ENCODE measurements at places on chromosomes 2 and 18. TPM values are rescaled to one million over a fixed set of nuclear protein-coding genes. Genes with fewer than 3 reads are reported as not detected.

DNA sequence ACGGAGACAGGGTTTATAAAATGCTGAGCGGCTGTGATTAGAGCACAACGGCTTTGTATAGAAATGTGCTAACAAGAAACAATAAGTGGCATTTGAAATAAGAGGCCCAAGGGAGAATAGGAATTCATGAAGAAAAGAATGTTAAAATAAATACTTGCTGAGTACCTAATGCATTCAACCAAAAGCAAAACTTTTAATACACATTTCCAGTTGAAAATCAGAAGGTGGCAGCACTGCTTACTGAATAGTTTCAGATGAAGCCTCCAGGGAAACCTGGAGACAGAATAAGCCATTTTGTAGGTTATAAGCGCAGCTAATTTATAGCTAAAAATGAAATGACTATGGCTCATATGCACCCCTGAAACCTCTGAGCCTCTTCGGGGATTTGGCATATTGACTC is 286.6 kb downstream of the DPP10 start:
- no peaks in the 10 kb centered on the region for H3K27me3 ChIP-seq
- no peaks in the 10 kb centered on the region for H3K4me1 ChIP-seq
- DNase-seq = no peak
- H3K36me3 ChIP-seq = no peaks in the 10 kb centered on the region

GRCh38 chr2:29558097-29558496 is 363.3 kb downstream of the ALK start:
- no peaks in the 10 kb centered on the region for H3K4me1 ChIP-seq
- DNase-seq = no peak
- no peak overlapping the region for H3K4me3 ChIP-seq
- no peaks in the 10 kb centered on the region for H3K36me3 ChIP-seq
- no peak overlapping the region for H3K27ac ChIP-seq
- H3K27me3 ChIP-seq = no peaks in the 10 kb centered on the region

DNA sequence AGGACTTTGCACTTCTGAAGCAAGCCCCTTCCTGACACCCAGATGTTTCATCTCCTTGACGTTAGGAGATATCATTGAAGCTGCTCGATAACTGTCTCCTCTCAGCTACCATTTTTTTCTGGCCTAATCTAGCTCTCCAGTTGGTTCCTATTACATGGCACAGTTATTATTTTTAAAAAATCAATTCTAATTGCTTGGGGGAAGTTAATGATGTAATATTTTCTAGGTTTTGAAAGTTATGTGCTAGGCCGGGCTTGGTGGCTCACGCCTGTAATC is 22.5 kb upstream of the RAB31 start:
- H3K4me3 ChIP-seq = no peak overlapping the region
- no peaks in the 10 kb centered on the region for H3K27me3 ChIP-seq
- DNase-seq = no peak
- no peaks in the 10 kb centered on the region for H3K36me3 ChIP-seq
- H3K4me1 ChIP-seq = peaks cover 27% of the 10 kb centered on the region
- H3K27ac ChIP-seq = peak overlapping the region; percentile 77

DNA sequence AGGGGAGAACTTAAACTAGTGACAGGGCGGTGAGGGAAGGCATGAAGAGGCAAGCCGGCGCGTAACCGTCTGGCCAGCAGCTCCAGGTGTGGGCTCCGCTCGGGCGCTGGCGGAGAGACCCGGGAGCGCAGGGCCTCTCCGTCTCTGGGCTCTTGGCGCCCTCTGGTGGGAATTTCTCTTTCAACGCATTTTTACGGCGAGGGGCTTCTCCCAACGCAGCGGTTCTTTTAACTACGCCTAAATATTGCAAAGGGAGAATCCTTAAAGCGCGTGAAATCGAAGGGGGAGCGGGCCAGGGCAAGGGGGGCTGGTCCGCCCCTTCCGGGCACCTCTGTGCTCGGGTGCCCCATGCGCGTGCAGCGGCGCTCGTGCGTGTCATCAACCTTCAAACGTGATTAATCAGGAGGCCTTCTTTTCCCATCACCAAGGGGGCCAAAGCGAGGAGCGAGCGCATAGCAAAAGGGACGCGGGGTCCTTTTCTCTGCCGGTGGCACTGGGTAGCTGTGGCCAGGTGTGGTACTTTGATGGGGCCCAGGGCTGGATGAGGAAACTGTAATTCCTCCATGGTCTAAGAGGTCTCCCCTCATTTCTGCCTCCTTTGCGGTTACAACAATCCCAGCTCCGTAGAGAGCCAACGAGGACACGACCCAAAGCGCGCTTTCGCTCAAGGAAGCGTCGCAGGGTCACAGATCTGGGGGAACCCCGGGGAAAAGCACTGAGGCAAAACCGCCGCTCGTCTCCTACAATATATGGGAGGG is 762 bp upstream of the GAD1 start:
- no peak for DNase-seq
- no peaks in the 10 kb centered on the region for H3K36me3 ChIP-seq
- H3K27me3 ChIP-seq = peaks cover 52% of the 10 kb centered on the region
- H3K27ac ChIP-seq = no peak overlapping the region
- peak overlapping the region; percentile 41 for H3K4me3 ChIP-seq

GRCh38 chr2:58649756-58650155 is 408.6 kb upstream of the FANCL start:
- no peaks in the 10 kb centered on the region for H3K36me3 ChIP-seq
- H3K4me3 ChIP-seq = no peak overlapping the region
- H3K4me1 ChIP-seq = no peaks in the 10 kb centered on the region

DNA sequence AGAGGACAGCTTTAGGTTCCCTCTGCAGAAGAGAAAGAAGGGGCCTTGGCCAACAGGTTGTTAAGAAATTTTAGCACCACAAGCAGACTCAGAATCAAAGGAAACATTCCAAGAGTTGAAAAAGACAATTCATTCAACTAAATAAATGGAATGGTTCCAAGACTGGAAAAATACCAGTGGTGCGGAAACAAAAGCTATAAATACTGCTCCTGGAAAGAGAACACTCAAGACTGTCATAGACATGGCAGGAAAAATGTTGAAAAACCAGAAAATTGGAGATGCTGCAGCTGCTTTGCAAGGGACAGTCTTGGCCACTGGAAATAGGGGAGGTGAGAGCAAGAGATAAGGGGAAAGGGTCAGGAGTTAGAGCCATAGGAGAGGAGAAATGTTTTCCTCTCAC is 312.7 kb upstream of the CYRIA start:
- H3K36me3 ChIP-seq = no peaks in the 10 kb centered on the region
- no peak overlapping the region for H3K4me3 ChIP-seq
- H3K4me1 ChIP-seq = no peaks in the 10 kb centered on the region
- no peaks in the 10 kb centered on the region for H3K27me3 ChIP-seq

DNA sequence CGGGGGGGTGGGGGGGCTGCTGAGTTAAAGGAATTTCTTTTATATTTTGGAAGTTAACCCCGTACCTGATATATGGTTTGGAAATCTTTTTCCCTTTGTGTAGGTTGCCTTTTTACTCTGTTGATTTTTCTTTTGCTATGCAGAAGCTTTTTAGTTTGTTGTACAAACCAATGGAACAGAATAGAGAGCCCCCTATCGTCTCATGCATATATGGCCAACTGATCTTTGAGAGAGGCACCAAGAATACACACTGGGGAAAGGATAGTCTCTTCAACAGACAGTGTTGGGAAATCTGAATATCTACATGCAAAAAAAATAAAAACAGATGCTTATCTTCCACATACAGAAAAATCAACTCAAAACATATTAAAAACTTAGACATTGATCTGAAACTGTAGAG is 647.8 kb upstream of the KLHL29 start:
- no peak for DNase-seq
- H3K4me3 ChIP-seq = no peak overlapping the region
- no peak overlapping the region for H3K27ac ChIP-seq
- no peaks in the 10 kb centered on the region for H3K27me3 ChIP-seq
- no peaks in the 10 kb centered on the region for H3K36me3 ChIP-seq
- H3K4me1 ChIP-seq = no peaks in the 10 kb centered on the region

DNA sequence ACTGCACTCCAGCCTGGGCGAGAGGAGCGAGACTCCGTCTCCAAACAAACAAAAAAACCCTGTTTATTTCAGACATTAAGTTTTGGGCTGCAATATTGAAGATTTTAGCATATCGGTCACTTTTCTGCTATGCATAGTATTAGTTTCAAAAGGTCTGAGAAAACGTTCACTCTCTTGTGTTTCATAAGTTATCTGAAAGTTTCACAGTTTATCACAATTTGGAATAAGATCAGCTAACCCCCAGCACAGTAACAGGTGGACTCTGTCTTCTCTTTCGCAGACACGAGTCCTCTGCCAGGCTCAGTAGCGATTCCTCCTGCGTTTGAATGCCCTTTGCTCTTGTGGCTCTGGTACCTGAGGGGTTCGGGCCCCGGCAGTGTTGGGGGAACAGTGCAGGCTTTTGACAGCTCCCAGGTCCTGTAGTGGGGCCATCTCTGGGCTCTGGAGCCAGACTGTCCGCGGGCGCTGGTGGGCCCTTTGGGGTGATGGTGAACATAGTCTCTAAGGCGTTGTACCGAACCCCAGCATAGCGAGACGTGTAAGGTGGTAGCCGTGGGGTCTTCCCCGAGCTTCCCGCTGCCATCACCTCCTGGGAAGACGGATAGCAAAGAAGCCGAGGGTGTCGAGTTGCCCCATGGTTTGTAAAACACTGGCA is 20.4 kb downstream of the NFATC1 start:
- no peaks in the 10 kb centered on the region for H3K36me3 ChIP-seq
- H3K27me3 ChIP-seq = no peaks in the 10 kb centered on the region
- H3K27ac ChIP-seq = no peak overlapping the region
- H3K4me3 ChIP-seq = no peak overlapping the region

- DNase-seq = no peak
- H3K27me3 ChIP-seq = no peaks in the 10 kb centered on the region
- no peaks in the 10 kb centered on the region for H3K36me3 ChIP-seq
- no peak overlapping the region for H3K4me3 ChIP-seq
- H3K27ac ChIP-seq = no peak overlapping the region
- H3K4me1 ChIP-seq = no peaks in the 10 kb centered on the region
These were observed 522.8 kb upstream of the RAB6C start for GRCh38 chr2:129456691-129457090.

GRCh38 chr2:216308576-216308975 is 63.7 kb downstream of the MARCHF4 start:
- no peaks in the 10 kb centered on the region for H3K36me3 ChIP-seq
- no peaks in the 10 kb centered on the region for H3K27me3 ChIP-seq
- no peak for DNase-seq
- no peak overlapping the region for H3K4me3 ChIP-seq
- no peaks in the 10 kb centered on the region for H3K4me1 ChIP-seq

GRCh38 chr2:154324601-154325000 is 373.9 kb upstream of the KCNJ3 start:
- no peak for DNase-seq
- H3K27ac ChIP-seq = no peak overlapping the region
- no peaks in the 10 kb centered on the region for H3K4me1 ChIP-seq
- no peak overlapping the region for H3K4me3 ChIP-seq

GAREM2 gene
- 4.4 TPM for total RNA-seq

SERPINB13 gene
- total RNA-seq = 131 TPM

SCYGR8 gene
- not detected for total RNA-seq

IL36RN gene
- 0.25 TPM for total RNA-seq

RGPD8 gene
- total RNA-seq = 26.3 TPM

LYPD6B gene
- 10.1 TPM for total RNA-seq

LIPG gene
- 1.7 TPM for total RNA-seq

ALLC gene
- not detected for total RNA-seq

PIEZO2 gene
- 5.9 TPM for total RNA-seq

SERPINB3 gene
- total RNA-seq = 464 TPM

IL36A gene
- total RNA-seq = 2.7 TPM

Data from vagina (tissue), 2 donors.